ENCODE measurements at places on chromosomes 5 and 9.

- DNase-seq: no peak
Measured at GRCh38 chr5:124908581-124909451, 162.4 kb upstream of the ZNF608 start.

GRCh38 chr5:53037141-53037859, 48.1 kb downstream of the ITGA2 start:
- no peak for DNase-seq

DNA sequence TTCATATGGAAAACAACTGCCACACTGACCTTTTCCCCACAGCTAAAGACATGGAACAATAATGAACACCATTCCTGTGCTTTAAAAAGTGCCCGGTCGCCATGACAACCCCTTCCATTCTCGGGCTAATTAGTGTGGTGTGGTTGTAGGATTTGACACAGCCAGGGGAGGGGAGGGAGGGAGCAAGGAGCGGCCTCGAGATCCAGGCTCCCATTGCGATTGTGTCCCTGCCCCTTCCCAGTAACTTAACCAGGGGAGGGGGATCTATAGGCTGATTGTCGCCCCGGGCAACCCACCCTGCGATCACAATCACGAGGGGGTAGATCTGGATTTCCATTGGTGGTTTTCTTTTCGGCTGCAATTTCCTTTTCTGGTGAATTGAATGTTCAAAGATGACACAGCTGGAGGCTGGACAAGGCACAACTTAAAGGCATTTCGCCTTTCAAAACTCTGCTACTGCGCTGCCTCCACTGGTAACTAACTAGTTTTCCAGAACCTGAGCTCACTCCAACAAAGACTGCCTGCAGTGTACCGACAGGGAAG, 96.7 kb upstream of the RETREG1 start:
- no peak for DNase-seq

DNA sequence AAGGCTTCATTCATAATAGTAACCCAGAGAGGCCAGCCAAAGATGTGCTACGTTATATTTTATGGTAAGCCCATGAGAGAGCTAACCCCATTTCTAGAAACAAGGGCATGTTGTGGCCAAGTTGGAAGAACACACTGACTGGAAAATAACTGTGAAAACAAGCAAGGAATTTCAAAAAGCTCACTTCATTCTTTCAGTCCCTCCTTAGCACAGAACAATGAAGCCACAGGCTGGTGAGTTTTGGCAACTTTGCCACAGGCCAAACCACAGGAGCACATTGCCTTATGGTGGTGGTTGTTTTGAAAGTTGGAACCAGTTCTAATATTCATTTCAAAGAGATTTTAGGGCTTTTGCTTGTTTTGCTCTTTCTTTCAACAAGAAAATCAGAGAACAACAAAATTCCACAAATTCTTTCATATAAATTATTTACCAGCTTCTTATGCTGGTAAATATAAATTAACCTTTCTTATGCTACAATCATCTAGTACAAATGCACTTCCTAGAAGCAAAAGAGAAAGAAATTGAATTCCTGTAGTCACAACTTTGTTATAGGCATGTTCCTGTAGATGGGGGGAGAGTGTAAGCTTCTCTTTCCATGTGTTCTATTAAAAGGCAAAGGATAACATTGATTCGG, 225.4 kb upstream of the RFX3 start:
- DNase-seq: no peak

- DNase-seq: no peak
Measured at GRCh38 chr9:105243015-105243686, 1.3 kb upstream of the SLC44A1 start.

DNA sequence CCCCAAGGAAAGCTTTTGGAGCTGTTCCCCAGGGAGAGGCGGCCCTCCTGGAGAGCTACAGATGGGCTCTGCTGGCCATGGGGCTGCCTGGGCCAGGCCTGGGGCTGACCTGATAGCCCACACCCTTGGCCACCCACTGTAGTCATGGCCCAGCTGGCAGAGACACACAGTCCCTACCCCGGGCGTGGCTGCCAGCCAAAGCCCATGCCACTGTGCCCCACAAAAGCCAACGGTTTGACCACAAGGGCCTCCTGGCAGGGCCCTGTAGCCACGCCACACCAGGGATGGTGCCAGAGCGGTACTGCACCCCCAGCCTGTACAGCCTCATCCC, 15.2 kb downstream of the NACC2 start:
- no peak for DNase-seq

- DNase-seq: no peak
Measured at GRCh38 chr9:127741831-127742434, 6.8 kb upstream of the TOR2A start.

GRCh38 chr9:76206821-76207220, 187.4 kb downstream of the RFK start:
- DNase-seq: no peak

DNA sequence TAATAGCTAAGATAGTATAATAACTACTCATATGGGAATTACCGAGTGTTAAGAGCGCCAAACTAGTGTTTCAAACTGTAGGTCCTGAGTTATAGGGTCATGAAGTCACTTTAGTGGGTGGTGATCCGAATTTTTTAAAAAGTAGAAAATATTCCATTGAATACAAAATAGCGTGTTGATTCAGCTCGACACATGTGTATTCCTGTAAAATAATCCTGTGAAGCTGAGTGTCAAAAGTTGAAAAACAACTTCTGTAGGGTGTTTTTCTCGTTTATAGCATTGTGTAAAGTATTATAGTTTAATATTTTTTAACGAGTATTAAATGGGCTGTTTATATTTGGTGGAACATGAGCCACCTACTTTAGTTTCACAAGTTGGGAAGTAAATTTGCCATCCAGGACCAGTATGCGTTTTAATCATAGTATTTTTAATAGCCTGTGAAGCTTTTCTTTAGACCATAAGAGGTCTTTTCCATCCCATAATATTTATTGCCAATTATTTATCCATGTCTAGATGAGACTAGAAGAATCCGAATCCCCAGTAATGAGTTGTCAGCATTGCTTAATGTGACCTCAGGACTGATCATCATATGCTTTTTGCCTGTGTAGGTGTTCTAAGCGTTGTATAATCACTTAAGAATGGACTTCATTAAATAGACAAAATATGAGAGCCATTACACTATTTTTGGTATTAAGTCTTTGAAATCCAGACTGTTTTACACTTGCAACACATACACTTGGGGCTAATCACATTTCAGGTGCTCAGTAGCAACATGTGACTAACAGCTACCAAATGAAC, 84.1 kb downstream of the PTPDC1 start:
- no peak for DNase-seq

DNA sequence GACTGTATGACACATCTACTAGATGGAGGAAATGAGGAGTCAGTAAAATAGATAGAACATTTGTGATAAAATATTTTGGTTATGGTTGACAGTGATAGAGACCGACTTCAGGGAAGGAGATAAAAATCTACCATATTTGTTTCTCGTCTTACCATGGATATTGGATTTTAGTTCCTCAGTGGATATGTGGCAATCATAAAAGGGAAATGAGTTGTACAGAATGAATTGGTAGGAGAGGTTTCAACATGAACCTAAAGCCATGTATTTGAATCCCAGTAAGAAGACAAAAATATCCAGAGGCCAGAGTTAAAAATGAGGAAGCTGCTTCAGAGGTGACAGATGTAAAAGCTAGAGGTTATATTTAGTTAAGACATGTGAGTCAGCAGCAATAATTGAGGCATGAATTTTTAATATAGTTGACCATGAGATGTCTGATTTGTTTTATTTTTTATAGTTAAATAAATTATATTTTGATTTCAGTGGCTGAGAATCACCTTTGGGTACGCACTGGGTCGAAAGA, 480.4 kb upstream of the TUSC1 start:
- DNase-seq: no peak

- DNase-seq: no peak
Measured at GRCh38 chr5:65871182-65871581, 55.2 kb upstream of the ERBIN start.

DNA sequence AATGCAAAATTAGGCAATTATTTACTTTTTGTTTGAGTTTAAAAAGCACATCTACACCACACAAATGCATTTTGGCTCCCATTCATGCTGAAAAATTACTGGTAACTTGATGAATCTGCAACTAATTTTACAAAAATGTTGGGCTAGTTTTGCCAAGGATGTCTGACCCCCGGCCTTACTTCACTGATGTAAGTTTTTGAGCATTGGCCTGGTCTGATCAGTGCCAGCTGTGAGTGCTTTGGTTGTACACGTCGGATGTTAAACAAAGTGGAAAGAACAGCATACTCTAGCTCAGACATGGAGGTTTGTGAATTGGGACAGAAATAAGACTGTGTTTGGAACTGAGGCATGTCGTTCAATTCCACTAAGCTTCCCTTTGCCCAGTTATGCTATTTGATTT, 1044.2 kb downstream of the TLE4 start:
- no peak for DNase-seq

DNA sequence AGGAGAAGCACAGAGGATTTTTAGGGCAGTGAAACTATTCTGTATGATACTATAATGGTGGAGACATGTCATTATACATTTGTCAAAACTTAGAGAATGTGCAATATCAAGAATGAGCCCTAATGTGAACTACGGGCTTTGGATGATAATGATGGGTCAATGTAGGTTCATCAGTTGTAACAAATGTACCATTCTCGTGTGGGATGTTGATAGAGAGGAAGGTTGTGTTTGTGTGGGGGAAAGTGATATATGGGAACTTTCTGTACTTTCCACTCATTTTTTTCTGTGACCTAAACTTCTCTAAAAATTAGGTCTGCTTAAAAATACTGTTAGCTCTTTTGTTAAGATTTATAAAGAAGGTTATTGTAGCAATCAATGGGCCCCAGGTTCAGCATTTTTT, 138.9 kb downstream of the SPATA31D1 start:
- no peak for DNase-seq

- DNase-seq: no peak
Measured at GRCh38 chr5:9444346-9444745, 101.5 kb downstream of the SEMA5A start.

- no peak for DNase-seq
Measured at GRCh38 chr9:105233873-105234272, 10.6 kb upstream of the SLC44A1 start.

DNA sequence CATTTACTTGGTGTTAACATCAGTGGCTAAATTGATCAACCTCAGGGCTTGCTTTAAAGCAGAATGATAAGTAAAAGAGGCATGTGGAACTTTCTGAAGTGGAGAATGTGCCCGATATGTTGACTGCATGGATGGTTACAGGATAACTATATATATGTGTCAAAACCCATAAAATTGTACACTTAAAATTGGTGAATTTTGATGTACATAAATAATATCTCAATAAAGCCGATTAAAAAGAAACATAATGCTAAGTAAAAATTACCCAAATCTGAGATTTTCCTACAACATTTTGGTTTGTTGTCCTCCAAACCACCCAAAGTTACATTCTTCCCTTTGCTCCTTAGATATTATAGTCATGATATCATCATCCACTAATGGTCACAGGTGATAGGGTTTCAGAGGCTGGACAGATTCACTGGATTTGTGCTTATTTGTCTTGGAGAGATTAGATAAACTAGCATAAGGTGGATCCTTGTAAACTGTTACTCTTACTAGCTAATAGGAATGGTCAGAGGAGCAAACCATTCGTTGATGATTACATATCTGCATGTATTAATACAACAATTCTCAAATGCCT, 119.7 kb upstream of the RPS23 start:
- DNase-seq: no peak

DNA sequence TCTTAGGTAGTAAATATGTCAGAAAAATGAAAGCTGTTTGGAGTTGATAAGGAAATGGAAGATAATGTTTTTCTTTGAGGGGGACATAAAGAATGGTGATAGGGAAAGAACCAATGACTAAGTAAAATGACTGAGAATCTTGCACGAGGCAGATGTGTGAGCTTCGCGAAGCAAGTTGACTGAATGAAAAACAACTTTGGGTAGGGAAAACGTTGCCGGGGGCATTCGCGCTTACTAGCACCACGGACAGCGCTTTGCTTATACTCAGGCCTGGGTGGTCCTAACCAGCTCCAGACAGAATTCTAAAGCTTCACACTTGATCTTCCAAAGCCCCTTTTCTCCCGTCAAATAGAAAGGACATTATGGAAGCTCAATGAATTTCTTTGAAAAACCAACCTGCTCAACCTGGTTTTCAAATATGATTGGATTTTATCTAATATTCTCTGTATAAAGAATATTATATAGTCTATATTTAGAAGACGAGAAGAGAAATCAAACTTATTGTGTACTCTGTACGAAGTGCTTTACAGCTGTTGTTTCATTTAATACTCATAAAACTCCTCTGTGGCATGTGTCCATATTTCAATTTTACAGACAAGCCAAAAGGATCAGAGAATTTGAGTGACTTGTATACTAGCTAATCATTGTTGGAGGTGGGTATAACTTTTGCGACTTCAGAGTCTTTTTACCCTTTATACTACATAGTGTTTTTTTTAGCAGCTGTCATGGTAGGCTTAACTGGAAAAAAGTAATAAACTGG, 1.9 kb upstream of the CDKN2B start:
- DNase-seq: no peak

- DNase-seq: no peak
Measured at GRCh38 chr5:174501461-174502069, 222.8 kb upstream of the MSX2 start.

DNA sequence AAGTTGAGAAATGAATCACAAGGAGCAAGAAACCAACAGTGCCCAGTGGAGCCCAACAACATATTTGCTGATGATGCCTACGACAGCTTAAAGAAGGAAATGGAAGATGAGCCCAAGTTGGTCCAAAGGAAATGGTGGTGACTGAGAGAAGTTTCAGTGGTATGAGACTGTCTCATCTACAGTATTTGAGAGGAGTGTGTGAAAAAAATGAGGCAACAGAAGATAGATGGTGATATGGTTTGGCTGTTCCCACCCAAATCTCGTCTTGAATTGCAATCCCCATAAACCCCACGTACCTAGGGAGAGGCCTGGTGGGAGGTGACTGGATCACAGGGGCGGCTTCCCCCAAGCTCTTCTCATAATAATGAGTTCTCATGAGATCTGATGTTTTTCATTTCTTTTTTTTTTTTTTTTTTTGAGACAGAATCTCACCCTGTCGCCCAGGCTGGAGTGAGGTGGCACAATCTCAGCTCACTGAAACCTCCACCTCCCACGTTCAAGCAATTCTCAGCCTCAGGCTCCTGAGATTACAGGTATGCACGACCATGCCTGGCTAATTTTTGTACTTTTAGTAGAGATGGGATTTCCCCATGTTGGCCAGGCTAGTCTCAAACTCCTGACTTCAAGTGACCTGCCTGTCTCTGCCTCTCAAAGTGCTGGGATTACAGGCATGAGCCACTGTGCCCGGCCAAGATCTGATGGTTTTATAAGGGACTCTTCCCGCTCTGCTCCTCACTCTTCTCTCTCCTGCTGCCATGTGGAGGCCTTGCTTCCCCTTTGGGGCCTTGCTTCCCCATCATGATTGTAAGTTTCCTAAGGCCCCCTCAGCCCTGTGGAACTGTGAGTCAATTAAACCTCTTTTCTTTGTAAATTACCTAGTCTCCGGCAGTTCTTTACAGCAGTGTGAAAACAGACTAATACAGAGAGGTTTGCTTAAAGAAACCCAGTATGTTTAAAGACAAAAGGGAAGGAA, 30.2 kb downstream of the EFCAB9 start:
- no peak for DNase-seq

GRCh38 chr9:35618325-35618727, at the start of gene CD72:
Gene CD72 (minus strand): TSS chr9:35618413. CDS start chr9:35618303, 110 bp downstream.
- DNase-seq: no peak
